Stimulated activated CD8-positive, alpha-beta memory T cell treated with anti-CD3 and anti-CD28 coated beads, Interleukin-7, amount 100 ng/mL, for 4 hours (primary cell): ENCODE measurements at places on chromosomes 12 and 14.

- DNase-seq = no peak
Measured at GRCh38 chr14:35261774-35262173, 30.4 kb upstream of the PSMA6 start.

- no peak for DNase-seq
Measured at GRCh38 chr12:96172981-96173380, 21.2 kb upstream of the ELK3 start.

DNA sequence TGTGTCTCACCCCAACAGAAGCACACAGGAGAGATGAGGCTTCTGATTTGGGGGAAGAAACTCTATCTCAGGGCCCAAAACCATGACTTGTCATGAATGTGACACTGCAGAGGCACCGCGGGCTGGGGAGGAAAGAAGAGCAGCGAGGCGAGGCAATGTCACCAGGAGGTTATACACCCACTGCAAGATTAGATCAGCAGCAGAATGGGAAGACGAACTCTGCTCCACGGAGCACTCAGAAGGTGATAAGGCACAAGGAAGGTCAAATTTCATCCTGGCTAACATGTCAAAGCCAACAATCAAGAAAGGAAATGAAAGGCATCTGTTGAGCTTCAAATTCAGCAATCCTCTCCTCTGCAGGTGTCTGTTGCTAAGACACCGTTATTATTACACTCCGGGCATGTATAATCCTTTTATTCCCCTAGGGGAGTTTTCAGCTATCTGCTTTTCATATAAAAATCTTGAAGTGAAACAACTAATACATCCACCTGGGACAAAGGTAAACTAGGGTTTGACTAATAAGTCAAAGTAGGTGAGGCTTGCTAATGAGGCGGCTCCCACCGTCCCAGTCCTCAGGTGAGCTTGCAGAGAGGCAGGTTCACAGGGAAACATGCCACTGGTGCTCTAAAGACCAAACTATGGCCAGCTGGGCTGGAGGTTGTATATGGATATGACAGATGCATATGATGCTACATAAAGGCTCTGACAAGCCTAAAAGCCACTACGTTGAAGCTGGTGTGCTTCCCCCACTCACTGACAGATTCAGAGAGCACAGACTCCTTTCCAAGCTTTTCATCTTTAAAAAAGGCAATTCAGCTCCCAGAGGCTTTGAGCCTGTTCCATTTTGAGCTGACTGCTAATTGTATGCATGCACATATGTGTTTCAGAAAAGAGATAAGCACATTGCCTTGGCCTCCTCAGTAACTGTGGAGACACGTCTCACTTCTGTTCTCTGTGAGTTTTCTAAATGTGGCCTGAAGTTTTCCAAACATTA, 221.2 kb downstream of the NELL2 start:
- no peak for DNase-seq

GRCh38 chr14:55957950-55958349, 160.3 kb upstream of the PELI2 start:
- DNase-seq = no peak

DNA sequence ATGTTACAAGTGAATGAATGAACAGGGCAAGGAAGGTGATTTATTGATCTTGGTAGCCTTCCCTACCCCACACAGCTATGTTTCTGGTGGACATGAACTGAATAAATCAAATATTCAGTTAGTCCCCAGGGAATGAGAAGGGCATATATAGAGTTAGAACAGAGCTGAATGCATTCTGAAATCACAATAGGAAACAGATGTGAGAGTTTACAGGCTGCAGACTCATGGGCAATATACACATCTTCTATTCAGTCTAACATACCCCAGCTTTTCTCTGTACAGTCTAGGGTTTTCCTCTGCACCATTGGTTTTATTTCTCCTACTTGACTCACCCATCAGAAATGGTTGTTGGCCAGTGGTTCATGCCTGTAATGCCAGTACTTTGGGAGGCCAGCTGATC, 7.3 kb upstream of the STX2 start:
- no peak for DNase-seq

DNA sequence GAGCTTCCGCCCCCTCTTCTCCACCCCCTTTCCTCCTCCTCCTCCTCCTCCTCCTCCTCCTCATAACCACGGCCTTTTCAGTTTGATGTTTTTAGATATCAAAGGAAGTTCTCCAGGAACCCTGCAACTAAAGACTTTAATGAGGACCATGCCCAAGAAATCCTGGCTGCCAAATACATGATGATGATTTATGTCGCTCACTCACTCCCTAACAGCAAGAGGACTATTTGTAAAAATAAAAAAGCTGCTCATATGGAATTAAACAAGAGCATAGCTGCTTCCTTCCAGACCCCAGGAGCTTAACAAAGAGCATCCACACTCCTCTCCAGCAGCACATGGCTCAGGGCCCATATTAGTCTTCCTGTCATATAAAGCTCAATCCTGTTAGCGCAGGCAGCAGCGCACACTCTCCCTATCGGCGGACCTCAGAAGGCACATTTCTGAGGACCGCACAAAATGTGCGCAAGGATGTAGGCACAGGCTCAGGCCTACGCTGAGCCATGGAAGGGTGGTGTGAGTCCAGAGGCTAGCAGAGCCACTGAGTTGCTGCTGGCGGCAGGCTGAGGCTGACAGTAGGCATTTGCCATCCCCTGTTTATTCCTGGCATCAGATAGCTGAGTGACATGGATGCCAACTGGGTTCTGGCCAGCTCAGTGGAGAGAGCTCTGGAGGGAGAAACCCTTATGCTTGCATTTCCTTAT, 232.8 kb downstream of the MSRB3 start:
- DNase-seq = no peak

GRCh38 chr12:93369505-93369904, 8.2 kb upstream of the NUDT4 start:
- no peak for DNase-seq

- no peak for DNase-seq
Measured at GRCh38 chr12:72236071-72236705, 36.0 kb upstream of the TRHDE start.
